ENCODE measurements at places on chromosomes 3 and 15.

GRCh38 chr15:74157868-74158827, 15.4 kb upstream of the ISLR start:
- DNase-seq = no peak

- DNase-seq = no peak
These were observed 94.9 kb downstream of the ANO10 start for GRCh38 chr3:43526956-43527355.

DNA sequence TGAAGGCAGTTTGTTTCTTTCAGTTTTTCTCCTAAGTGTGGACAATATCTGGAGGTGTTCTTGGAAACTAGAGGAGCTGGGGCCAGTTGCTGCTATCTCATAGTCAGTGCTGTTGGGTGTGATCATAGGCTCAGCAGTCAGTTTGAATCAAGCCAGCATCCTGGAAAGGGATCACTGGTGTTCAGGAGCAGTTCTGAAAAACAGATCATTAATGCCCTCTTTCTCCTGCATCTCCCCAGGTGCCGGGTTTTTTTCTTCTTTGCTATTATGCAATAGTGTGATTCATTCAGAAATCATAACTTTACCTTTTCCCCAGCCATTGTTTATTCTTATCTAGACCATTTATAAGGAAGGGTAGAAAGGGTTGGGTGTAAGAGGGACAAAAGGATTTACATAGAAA, 24.0 kb downstream of the LNP1 start:
- DNase-seq = peak; percentile 34

GRCh38 chr3:17823036-17823435, 80.6 kb upstream of the TBC1D5 start:
- DNase-seq = no peak

GRCh38 chr3:134044459-134044858, 14.7 kb upstream of the SLCO2A1 start:
- DNase-seq = no peak

GRCh38 chr3:123759311-123759710, 124.8 kb downstream of the MYLK start:
- DNase-seq = peak; percentile 86

DNA sequence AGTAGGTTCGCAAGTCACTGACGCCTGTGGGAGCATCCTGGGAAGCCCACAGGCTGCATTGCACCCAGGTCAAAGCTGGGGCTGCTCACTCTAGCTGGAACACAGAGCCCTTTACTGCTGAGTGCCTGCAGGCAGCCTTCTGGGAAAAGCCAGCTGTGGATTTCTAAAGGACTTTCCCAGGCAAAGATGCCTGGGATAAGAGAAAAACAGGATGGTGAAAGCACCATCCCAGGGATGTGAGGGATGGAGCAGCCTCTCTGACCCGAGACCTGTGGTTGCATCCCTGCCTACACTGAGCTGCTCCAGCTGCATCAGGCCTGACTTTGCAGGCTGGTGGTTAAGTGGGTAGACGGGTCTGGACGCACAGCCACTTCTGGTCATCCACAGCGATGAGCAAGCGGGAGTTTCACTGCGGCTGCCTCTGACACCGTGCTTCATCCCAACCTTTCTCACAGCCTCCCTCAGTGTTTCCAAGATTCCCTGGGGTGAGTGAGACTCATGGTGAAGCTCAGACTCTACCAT, 52.5 kb upstream of the AMOTL2 start:
- peak; percentile 78 for DNase-seq

DNA sequence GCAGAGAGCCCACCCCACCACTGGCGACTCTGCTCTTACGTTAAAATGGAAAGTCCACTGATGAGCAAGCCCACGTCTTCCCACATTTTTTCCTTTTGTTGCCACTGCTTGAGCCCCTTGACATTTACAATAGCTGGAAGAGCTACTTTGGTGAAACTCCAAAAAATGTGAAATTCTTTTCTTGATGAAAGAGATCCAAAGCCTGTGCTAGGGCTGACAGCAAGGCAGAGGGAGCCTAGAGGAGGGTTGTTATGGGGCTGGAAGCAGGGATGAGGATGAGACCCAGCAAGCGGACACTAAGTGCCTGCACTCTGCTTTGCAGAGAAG, 97.1 kb downstream of the CEMIP start:
- DNase-seq = no peak

GRCh38 chr3:186128158-186128557, 19.3 kb upstream of the ETV5 start:
- DNase-seq = no peak

DNA sequence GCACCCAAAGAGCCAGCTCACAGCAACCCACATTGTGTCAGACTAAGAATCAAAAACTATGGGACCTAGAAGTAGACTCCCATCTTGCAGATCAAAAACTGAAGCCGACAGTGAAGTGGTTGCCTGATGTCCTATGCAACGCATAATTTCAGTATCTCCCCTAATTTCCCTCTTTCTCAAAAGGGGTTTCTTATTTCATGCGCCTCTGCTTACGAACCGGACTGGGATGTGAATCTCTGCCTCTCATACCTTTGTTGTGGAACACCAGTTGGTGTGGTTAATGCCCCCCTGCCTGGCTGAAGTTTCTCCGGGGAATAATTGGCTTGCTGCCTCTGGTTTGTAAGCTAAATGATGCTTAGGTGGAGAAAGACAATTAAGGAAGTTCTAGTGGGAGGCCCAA, 514 bp upstream of the FAM174B start:
- no peak for DNase-seq

DNA sequence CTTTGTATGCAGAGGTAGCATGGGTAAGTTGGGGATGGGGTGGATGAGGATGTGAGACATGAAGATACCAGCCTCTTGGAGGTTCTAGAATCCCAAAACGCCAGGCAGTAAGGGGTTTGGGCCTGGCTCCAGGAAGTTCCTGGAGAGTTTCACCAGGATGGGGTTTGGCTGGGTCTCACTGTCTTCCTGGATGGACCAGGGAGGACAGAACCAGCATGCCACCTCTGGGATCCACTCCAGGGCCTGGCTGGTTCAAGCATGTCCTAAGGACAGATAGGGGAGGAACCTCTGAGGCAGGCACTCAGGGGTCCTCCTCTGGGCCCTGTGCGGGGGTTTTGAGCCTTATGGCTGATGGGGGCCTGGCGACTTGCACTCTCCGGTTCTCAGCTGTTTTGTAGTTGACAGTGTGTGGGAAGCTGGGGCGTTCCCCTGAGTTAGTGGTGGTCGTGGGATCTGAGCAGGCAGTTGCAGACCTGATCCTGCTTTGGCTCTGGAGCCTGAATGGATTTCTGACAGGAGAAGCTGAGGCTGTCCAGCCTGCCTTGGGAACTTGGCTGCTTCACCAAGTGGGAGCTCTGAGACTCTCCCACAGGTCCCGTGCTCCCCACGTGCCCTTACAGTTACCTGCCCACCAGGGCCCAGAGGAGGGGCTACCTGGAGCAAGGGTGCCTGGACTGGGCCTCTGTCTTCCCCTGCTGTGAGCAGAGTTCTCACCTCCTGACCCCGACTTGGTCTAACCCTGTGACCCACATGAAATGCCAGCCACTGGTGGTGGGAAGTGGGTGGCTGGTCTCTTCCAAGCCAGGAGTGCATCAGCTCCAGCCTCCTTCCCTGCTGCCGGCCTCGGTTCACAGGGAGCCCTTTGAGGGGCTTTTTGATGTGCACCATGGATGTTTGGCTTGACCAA, 128.4 kb downstream of the EEFSEC start:
- DNase-seq = no peak

DNA sequence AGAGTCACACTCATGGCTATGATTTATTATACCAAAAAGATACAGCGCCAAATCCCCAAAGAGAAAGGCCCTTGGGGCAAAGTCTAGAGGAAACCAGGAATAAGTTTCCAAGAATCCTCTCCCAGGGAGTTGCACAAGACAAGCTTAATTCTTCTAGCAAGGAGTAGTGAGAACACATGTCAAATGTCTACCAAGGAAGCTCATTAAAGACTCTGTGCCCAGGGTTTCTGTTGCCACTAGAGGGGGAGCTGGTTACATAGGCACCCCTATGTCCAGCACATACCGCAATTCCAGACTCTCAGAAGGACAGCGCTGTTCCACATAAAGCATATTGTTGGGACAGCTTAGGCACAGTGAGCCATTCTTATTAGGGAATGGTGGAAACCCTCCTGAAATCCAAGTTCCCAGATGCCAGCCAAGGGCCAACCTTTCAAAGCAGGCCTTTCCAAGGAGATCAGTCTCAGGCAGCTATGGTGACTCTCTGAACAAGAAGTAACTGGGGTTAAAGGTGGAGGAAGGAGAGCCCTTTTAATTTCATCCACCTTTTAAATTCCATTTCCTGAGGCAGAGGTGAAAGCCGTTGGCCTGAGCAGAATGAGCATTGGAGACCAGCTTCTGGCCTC, 194.2 kb downstream of the UACA start:
- peak; percentile 87 for DNase-seq

- no peak for DNase-seq
These were observed 3.5 kb upstream of the ZNF621 start for GRCh38 chr3:40521254-40521653.

- DNase-seq = no peak
These were observed 138.5 kb upstream of the ANKRD28 start for GRCh38 chr3:15936312-15936711.

DNA sequence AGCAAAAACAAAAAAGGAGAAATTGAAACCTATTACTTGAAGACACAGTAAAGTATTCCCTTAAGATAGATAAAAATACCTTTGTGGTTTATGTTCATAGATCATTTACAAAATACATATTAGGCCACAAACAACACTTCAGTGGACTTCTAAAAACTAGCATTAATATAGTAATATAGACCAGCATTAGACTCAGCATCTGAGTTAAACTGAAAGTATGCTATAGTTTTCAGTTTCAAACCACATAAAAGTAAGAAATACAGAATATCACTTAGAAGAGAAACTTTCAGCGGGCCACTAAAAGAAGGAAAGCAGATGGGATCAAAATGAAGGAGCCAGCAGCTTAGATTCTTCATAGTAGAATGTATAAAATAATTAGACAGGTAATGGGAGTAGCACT, 86.6 kb downstream of the MSL2 start:
- no peak for DNase-seq

DNA sequence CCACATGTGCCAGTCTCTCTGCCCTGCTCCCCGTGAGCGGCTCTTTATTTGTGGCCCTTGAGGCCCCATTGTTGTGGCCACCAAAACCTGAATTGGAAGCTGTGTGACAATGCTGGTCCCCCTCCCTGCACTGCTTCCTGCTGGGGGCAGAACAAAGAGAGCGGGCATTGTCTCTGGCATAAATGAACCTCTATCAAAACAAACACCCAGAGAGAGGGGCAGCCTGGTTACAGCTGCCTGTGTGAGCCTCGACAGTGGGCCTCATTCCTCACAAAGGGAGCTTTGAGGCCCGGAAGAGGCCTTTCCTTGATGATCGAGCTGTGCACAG, 152.9 kb downstream of the IGF1R start:
- DNase-seq = no peak

DNA sequence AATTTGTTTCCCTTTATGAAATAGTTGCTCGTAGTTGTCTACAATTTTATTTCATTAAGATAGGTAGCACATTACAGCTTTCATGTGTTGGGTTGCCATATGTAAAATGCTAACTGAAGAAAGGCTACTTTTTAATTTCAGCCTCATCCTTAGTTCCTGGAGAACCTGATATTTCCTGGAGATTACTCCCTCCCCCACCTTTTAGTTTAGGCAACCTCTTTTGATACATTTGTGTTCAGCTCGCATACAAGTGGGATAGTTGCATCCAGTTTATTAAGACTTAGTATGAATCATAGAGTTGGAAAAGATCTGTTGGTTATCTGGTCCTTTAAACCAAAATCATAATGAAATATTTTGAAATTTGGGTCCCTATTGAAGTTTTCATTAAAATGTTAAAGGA, 6.0 kb downstream of the SETD5 start:
- no peak for DNase-seq

GRCh38 chr3:63905731-63906620, 6.2 kb downstream of the SCAANT1 start:
- DNase-seq = no peak

DNA sequence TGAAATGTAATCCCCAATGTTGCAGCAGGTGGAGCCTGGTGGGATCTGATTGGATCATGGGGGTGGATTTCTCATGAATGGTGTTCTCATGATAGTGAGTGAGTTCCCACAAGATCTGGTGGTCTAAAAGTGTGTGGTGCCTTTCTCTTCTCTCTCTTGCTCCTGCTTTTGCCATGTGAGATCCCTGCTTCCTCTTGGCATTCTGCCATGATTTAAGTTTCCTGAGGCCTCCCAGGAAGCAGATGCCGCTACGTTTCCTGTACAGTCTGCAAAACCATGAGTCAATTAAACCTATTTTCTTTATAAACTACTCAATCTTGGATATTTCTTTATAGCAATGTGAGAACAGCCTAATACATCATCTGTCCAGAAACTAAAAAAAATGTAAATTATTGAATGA, 298.3 kb downstream of the MEX3B start:
- no peak for DNase-seq

GRCh38 chr3:113057117-113057516, 66.3 kb downstream of the GTPBP8 start:
- DNase-seq = no peak

DNA sequence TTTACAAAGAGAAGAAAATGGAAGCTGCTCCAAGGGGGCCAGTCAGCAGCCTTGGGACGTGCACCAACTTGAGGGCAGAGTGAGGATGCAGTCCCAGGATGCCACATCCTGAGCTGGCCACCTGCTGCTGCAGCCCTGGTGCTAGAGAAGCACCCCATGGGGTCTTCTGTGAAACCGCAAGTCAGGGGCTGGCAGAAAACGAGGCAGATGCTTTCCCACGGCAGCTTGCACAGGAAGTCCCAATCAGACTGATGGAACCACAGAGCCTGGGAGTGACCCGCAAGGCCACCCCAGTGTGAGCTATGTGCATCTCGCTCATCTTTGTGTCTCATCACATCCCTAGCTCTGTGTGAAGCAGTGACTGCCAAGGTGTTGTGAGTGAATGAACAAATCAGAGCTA, 76.5 kb downstream of the NUP210 start:
- DNase-seq = no peak

GRCh38 chr15:51770902-51771301, 19.5 kb downstream of the TMOD2 start:
- DNase-seq = no peak

DNA sequence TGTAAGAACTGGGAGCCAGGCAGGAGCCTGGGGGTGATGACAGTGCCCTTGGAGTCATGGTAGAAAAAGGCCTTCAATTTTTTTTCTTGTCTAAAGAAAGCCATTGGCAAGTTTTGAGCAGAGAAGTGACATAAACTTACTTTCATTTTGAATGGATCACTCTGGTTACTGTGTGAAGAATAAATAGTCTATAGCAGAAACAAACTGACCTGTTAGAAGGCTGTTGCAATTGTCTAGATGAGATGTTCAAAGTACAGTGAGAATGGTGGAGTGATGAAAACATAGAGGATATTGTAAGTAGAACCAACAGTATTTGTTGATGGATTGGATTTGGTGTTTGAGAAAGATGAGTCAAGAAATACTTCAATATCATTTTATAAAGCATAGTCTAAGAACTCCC, 439.9 kb downstream of the TBL1XR1 start:
- no peak for DNase-seq

GRCh38 chr15:77897896-77898406, 179.6 kb downstream of the TBC1D2B start:
- no peak for DNase-seq

DNA sequence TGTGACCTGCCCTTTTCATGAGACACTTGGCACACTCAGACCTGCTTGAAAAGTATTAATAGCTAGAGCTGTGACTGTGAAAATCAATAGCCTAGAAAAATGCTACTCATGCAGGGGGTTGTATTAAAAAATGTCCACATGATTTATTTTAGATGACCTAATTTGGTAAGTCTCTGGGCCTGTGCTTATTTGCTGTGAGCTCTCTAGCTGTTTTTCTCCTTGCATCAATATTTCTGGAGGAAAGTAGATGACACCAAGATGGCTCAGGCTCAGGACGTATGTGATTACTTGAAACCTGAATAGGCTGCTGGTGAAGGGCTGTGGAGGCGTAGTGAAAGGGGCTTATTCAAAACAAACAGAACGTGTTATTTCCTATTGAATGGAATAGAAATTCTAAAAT, 29.5 kb downstream of the KCNAB1 start:
- DNase-seq = no peak
